ENCODE measurements at places on chromosomes 16 and 17. TPM values are rescaled to one million over a fixed set of nuclear protein-coding genes. Genes with fewer than 3 reads are reported as not detected.

DNA sequence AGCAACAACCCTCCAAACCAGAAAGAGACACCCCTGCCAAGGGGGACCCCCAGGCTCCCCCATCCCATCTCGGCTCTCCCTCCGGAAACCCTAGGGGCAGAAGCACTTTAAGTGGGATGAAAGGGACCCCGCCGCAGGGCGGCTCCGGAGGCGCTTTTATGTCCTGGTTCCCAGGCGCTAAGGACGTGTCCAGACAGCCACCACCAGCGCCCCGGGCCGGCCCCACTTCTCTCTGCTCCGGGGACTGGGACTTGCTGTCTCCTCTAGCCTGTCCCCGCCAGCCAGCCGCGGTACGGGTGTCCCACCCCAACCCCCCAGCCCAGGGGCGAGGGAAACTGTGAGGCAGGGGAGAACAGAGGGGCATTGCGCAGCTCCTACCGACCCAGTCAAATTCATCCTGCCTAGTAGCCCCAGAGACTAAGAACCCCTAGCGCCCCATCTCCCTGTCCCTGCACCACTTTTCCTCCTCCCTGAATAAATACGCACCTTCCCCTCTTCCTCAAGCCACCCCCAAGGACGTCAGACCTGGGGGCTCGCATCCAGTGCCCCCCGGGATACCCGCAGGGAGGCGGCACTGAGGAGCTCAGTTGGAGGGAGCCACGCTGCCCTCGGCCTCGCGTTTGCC is 4.1 kb downstream of the SP6 start:
- peak; percentile 72 for DNase-seq
- no peaks in the 10 kb centered on the region for H3K36me3 ChIP-seq
- peaks cover 4% of the 10 kb centered on the region for H3K4me1 ChIP-seq
- H3K27ac ChIP-seq: no peak overlapping the region

GRCh38 chr16:1812732-1813163 is 13.9 kb downstream of the HAGH start:
- no peak overlapping the region for H3K4me3 ChIP-seq
- H3K4me1 ChIP-seq: no peaks in the 10 kb centered on the region
- no peaks in the 10 kb centered on the region for H3K27me3 ChIP-seq
- H3K36me3 ChIP-seq: peaks cover 5% of the 10 kb centered on the region
- no peak overlapping the region for H3K27ac ChIP-seq

TLCD2 gene
- total RNA-seq: 1.5 TPM

DNA sequence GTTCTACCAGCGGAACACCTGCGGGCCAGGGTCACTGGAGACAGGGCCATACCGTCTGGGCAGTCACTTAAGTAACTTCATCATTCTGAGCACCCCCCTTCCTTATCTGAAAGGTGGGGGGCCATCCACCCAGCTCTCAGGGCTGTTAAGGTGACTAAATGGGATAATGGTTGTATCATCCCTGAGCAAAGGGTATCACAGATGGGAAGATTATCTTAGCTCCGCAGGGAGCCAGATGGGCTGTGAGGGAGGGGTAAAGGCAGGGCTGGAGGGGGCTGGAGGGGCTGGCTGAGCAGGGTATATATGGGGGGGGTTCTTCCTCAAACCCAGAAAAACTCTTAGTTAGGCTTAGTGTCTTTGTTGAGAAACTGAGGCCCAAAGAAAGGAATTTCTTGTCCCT is 2.9 kb upstream of the CACNA1G start:
- H3K4me3 ChIP-seq: peak overlapping the region; percentile 46
- DNase-seq: no peak
- no peaks in the 10 kb centered on the region for H3K4me1 ChIP-seq
- peaks cover 20% of the 10 kb centered on the region for H3K27me3 ChIP-seq

DHX40 gene
- 27.6 TPM for total RNA-seq

ZNF423 gene
- 54.0 TPM for total RNA-seq

- DNase-seq: no peak
- no peak overlapping the region for H3K4me3 ChIP-seq
- H3K36me3 ChIP-seq: peaks cover 86% of the 10 kb centered on the region
- no peaks in the 10 kb centered on the region for H3K4me1 ChIP-seq
Observed at GRCh38 chr16:11554053-11554452, 32.7 kb downstream of the LITAF start.

OTOP3 gene
- not detected for total RNA-seq

GRCh38 chr16:72857834-72858664 is 189.9 kb downstream of the ZFHX3 start:
- H3K4me3 ChIP-seq: no peak overlapping the region
- H3K36me3 ChIP-seq: no peaks in the 10 kb centered on the region
- no peak for DNase-seq
- H3K4me1 ChIP-seq: peaks cover 3% of the 10 kb centered on the region

DNA sequence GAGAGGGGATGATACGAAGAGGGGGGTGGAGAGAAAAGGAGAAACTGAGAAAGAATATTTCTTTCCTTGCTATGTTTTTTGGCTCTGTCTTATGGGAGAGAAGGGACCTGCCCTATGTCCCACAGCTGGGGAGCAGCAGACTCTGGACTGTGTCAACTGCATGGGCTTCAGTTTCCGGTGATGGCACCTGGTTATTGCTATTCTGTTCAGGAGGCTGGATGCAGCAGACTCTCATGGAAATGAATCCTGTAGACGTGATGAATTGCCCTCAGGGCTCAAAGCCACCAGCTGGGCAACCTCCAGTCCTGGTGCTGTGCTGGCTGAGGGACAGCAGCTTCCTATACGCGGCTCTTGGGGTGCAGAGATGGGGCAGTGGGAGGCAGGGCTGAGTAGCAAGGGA is 121.2 kb downstream of the HAPSTR1 start:
- no peak overlapping the region for H3K27ac ChIP-seq
- no peaks in the 10 kb centered on the region for H3K4me1 ChIP-seq
- DNase-seq: no peak
- H3K27me3 ChIP-seq: no peaks in the 10 kb centered on the region
- no peaks in the 10 kb centered on the region for H3K36me3 ChIP-seq

DNA sequence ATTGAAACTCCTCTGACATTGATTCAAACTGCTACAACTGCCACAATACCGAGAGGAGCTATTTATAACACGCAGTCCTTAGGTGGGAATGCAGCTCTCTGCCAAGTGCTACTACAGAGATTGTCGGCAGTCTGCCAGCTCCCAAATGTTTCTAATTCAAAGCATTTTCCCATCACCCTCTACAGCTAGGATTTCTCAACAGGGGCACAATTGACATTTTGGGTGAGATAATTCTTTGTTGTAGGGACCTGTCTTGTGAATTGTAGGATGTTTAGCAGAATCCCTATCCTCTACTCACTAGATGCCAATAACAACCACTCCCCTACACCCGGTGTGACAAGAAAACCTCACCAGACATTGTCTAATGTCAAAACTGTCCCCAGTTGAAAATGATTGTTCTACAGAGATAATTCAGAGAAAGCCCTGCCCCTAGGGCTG is 7.8 kb upstream of the N4BP1 start:
- H3K36me3 ChIP-seq: no peaks in the 10 kb centered on the region
- no peaks in the 10 kb centered on the region for H3K27me3 ChIP-seq
- H3K4me1 ChIP-seq: peaks cover 5% of the 10 kb centered on the region
- H3K27ac ChIP-seq: no peak overlapping the region
- H3K4me3 ChIP-seq: no peak overlapping the region

GRCh38 chr16:22961206-22961605 is 147.2 kb downstream of the HS3ST2 start:
- peaks cover 20% of the 10 kb centered on the region for H3K36me3 ChIP-seq
- H3K4me1 ChIP-seq: peaks cover 2% of the 10 kb centered on the region
- no peak overlapping the region for H3K27ac ChIP-seq
- H3K4me3 ChIP-seq: no peak overlapping the region
- no peak for DNase-seq
- no peaks in the 10 kb centered on the region for H3K27me3 ChIP-seq

KRT12 gene
- total RNA-seq: not detected

NPTX1 gene
- total RNA-seq: 20.8 TPM

GRCh38 chr17:15406081-15406480 is 61.3 kb downstream of the CDRT4 start:
- DNase-seq: no peak
- H3K4me1 ChIP-seq: no peaks in the 10 kb centered on the region
- H3K4me3 ChIP-seq: no peak overlapping the region
- no peaks in the 10 kb centered on the region for H3K27me3 ChIP-seq

DNA sequence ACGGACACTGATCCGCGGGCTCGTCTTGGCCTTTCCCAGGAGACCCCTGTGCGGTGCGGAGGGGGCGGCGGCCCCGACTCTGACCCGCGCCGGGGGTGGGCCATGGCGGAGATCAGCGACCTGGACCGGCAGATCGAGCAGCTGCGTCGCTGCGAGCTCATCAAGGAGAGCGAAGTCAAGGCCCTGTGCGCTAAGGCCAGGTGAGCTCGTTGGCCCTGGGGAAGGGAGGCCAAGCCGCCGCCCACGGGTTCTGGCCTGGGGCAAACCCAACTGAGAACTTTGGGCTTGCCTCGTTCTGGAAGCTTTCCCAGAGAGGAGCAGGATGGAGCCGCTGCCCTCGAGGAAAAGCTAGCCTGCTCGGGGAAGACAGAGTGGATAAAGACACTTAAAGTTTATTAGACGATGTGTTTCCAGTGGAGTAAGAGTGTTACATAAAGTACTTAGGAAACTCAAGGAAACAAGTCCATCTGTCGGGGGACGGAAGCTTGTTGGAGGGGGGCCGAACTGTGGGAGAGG is 540 bp downstream of the PPP4C start:
- DNase-seq: no peak
- no peak overlapping the region for H3K27ac ChIP-seq
- peaks cover 59% of the 10 kb centered on the region for H3K36me3 ChIP-seq
- H3K27me3 ChIP-seq: no peaks in the 10 kb centered on the region

CES5A gene
- total RNA-seq: not detected

DNA sequence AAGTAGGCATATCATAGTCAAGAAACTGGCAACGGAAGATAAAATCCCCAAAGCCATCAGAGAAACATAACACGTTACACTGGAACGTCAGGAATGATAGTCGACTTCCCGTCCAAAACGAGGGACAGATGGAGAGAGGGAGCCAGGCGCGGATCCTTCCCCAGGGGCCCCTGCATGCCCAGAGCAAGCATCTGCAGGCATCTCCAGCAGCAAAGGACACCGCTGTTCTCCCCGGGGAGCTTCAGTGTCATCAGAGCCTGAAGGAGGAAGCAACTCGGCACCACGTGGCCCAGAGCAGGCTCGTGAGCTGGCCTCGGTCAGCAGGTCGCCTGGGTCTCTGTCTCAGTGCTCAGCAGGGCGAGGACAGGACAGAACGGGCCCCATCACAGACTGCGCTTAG is 50.1 kb downstream of the LMF1 start:
- no peak for DNase-seq
- peaks cover 9% of the 10 kb centered on the region for H3K36me3 ChIP-seq
- no peaks in the 10 kb centered on the region for H3K4me1 ChIP-seq
- H3K27ac ChIP-seq: no peak overlapping the region

GRCh38 chr16:72409423-72409822 is 237.5 kb upstream of the PMFBP1 start:
- no peak overlapping the region for H3K4me3 ChIP-seq
- H3K36me3 ChIP-seq: peaks cover 3% of the 10 kb centered on the region
- H3K4me1 ChIP-seq: no peaks in the 10 kb centered on the region
- no peak overlapping the region for H3K27ac ChIP-seq

- H3K4me3 ChIP-seq: no peak overlapping the region
- no peaks in the 10 kb centered on the region for H3K36me3 ChIP-seq
- no peak for DNase-seq
- H3K4me1 ChIP-seq: no peaks in the 10 kb centered on the region
Observed at GRCh38 chr17:78476973-78477372, 98.5 kb downstream of the PGS1 start.

DNA sequence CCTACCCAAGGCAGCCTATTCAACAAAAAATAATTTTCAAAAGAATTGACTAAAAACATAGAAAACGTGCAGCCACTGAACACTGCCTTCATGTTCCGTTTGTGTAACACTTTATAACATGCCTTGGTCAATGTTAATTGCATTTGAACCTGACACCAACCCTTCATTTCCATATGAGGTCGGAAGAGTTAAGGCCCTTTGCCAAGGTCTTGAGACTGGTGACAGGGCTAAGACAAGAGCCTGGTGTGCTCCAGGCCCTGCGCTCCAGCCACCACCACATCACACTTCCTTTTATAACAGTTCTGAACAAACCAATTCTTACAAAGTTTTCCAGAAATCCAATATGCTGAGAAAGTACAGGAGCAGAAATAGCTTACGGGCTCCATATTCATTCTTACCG is 4.2 kb downstream of the BBS2 start:
- no peaks in the 10 kb centered on the region for H3K27me3 ChIP-seq
- no peak overlapping the region for H3K4me3 ChIP-seq
- no peaks in the 10 kb centered on the region for H3K36me3 ChIP-seq
- H3K4me1 ChIP-seq: no peaks in the 10 kb centered on the region
- no peak for DNase-seq

Measured in H9 (cell line).